Stimulated activated CD4-positive, alpha-beta T cell treated with anti-CD3 and anti-CD28 coated beads, Interleukin-1b, Interleukin-23, amount 100 ng/mL, for 1 hour (primary cell): ENCODE measurements at places on chromosomes 6 and 20.

GRCh38 chr20:37938181-37938750 is 35.3 kb downstream of the VSTM2L start:
- DNase-seq, result no peak

GRCh38 chr6:42045538-42046460 is 4.5 kb upstream of the TAF8 start:
- peak; percentile 52 for DNase-seq

GRCh38 chr6:149648148-149649145 is at the start of gene KATNA1:
KATNA1 (minus strand) TSS chr6:149648714; CDS start chr6:149638547, 10,167 bp downstream.
- DNase-seq, result peak; percentile 70

GRCh38 chr20:1955217-1955616 is 38.6 kb downstream of the PDYN start:
- no peak for DNase-seq

GRCh38 chr6:158560836-158561320 is 987 bp downstream of the TMEM181 start:
- no peak for DNase-seq

- no peak for DNase-seq
Measured at GRCh38 chr6:20969551-20969950, 435.3 kb downstream of the CDKAL1 start.

GRCh38 chr20:34004227-34004626 is 10.5 kb downstream of the RALY start:
- DNase-seq, result no peak

- DNase-seq, result no peak
Measured at GRCh38 chr6:110491644-110492317, 15.4 kb upstream of the SLC22A16 start.

DNA sequence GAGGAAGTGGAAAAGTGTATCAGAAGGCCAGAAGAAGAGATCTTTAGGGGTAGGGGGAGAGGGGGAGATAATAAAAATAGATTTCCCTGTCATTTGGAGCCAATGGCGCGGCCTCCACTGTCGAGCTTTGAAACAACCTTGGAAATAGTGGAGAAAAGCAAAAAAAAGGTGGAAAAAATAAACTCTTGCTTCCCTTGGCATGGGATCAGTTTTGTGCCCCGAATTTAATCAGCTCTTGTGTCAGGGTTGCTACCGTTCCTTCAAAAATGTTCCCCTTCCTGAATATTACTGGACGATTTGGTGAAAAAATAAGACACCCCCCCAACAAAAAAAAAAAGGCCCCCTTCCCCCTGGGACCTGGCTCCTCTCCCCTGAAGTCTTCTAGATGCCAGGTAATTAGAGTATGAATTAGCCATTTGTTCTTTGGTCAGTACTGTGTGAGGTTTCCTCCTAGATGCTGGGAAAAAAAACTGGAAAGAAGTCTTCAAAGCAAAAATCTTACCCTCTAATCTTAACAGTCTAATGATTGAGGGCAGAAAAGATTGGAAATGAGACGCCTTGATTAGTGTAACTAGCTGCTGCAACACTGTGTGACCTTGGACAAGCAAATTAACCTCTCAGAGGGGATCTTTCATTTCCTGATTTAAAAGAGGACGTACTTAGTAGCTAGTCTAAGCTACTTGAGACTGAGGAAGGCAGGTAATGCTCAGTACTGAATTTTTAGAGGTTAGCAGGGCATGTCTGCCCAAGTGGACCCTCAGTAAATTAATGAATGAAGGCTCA is 872 bp upstream of the RBM39 start:
- no peak for DNase-seq

GRCh38 chr6:168071620-168072019 is 7.4 kb downstream of the FRMD1 start:
- DNase-seq, result no peak

DNA sequence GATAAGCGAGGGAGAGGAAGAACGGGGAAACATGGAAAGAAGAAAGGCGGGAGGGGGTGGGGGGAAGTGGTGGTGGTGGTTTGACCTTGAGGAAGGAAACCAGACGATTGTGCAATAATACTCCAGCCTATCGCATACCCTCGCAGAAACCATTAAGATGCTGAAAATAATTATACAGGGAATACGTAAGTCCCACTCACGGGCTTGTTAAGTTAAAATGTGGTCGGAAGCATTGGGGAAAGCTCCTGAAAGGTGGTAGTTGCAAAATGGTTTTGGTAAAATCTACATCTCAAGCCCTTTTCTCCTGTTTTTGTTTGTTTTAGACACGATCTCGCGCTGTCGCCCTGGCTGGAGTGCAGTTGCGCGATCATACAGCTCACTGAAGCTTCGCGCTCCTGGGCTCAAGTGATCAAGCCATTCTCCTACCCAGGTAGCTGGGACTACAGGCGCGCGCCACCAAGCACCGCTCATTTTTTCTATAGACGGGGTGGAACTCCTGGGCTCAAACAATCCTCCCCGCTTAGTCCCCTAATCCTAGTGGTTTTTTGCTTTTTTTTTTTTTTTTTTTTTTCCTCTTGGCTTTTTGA is 128.9 kb upstream of the ZNF184 start:
- DNase-seq, result no peak
